Body of pancreas (tissue), 4 donors: ENCODE measurements at places on chromosomes 5 and 9. TPM values are rescaled to one million over a fixed set of nuclear protein-coding genes. Genes with fewer than 3 reads are reported as not detected.

The CDC25C gene
- total RNA-seq, result not detected

The DNAI1 gene
- 0.99 TPM for total RNA-seq

The GPR21 gene
- total RNA-seq, result not detected

The GPRIN1 gene
- 1.3 TPM for total RNA-seq

The F2RL2 gene
- total RNA-seq, result 0.78 TPM

The JAKMIP2 gene
- total RNA-seq, result 1.3 TPM

DNA sequence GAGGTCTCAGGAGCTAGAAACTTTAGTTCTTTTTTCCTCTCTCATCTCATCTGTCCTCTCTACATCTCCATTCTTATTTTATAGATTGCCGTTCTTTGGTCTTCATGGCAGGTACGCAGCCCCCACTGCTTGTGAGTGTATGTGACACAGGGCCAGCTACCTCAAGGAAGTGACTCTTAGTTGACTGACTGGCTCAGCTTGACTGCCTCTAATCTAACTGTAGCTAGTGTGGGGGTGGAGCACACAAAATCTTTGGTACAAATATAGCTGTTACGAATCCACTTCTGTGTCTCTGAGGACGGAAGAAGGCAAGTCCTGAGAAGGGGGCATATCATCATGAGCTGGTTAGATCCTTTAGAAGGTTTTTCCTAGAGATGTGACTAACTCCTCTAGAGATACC is 19.8 kb upstream of the SPTAN1 start:
- H3K27me3 ChIP-seq, result no peaks in the 10 kb centered on the region
- H3K4me1 ChIP-seq, result no peaks in the 10 kb centered on the region
- no peak for DNase-seq
- no peaks in the 10 kb centered on the region for H3K36me3 ChIP-seq
- no peak overlapping the region for H3K27ac ChIP-seq

DNA sequence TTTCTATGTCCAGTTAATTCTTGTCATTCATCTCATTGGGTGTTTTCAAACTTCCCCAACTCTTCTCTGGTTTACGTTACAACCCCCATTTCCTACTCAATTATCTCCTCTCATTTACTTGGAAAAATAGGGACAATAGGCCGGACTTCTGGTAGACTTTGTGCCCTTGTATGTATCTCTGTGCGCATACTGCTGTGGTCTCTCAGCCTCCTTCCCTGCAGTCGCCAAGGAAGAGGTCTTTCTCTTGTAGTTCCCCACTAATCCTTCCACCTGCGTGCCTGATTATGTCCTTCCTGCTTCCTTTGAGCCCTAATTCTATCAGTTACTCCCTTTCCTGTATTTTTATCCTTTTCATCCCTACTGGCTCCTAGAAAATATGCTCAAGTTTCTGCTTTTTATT is 176.3 kb downstream of the GDNF start:
- no peaks in the 10 kb centered on the region for H3K27me3 ChIP-seq
- DNase-seq, result no peak
- no peak overlapping the region for H3K4me3 ChIP-seq
- no peaks in the 10 kb centered on the region for H3K36me3 ChIP-seq
- H3K4me1 ChIP-seq, result peaks cover 22% of the 10 kb centered on the region

DNA sequence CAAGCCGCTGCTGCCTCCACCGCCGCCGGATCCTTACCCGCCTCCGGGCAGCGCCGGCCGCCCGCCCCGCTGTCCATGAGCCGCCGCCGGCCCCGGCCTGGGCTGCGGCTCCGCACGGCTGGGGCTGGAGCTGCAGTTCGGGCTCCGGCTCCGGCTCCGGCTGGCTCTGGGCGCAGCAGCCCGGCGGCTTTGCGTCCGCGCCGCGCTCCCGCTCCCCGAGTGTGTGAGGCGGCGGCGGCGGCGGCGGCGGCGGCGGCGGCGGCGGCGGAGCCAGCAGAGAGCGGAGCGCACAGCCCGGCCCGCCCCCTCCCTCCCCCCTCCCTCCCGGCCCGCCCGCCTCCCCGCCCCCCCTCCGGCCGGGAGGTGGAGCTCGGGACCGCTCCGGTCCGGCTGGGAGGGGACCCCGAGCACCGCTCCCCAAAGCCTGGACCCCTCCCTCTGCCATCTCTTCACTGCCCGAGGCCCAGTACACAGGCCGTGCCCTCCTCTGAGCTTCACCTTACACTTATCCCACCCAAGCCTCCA is at the start of gene PCDH1:
TSS of gene PCDH1 (minus strand) at position 225 of the 525 bp plus-strand sequence. CDS start at position 77, 148 bp downstream.
- DNase-seq, result peak; percentile 50
- peak within 1 kb of the TSS; percentile 76 for H3K27ac ChIP-seq
- H3K4me1 ChIP-seq, result peaks cover 60% of the 10 kb centered on the region
- H3K36me3 ChIP-seq, result no peaks in the 10 kb centered on the region
- peak within 1 kb of the TSS; percentile 37 for H3K4me3 ChIP-seq
- no peaks in the 10 kb centered on the region for H3K27me3 ChIP-seq

- no peak overlapping the region for H3K27ac ChIP-seq
- H3K4me3 ChIP-seq, result no peak overlapping the region
- H3K4me1 ChIP-seq, result peaks cover 6% of the 10 kb centered on the region
- H3K27me3 ChIP-seq, result no peaks in the 10 kb centered on the region
- no peaks in the 10 kb centered on the region for H3K36me3 ChIP-seq
- DNase-seq, result no peak
These were observed 577.2 kb upstream of the ZNF608 start for GRCh38 chr5:125323613-125324012.

DNA sequence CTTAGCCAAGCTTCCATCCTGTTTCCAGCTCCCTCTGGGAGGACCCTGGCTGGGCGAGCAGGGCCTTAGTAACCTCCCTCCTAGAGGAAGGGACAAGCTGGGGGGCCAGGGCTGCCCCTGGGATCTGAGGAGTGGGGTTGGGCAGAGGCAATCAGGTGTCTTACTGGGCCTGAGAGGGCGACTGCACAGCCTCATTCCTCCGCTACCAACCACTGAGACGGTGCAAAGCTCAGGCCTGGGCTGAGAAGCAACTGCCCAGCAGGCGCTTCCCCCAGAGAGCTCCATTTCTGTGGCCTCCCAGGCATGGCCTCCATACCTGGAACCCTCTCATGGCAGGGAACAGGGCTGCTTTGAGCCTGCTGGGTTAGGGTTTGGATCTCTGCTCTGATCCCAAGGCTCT is 18.8 kb upstream of the GFPT2 start:
- no peak overlapping the region for H3K27ac ChIP-seq
- H3K4me3 ChIP-seq, result no peak overlapping the region
- H3K4me1 ChIP-seq, result no peaks in the 10 kb centered on the region
- H3K36me3 ChIP-seq, result no peaks in the 10 kb centered on the region
- DNase-seq, result no peak

- H3K27me3 ChIP-seq, result no peaks in the 10 kb centered on the region
- no peak overlapping the region for H3K27ac ChIP-seq
- no peak overlapping the region for H3K4me3 ChIP-seq
- H3K36me3 ChIP-seq, result no peaks in the 10 kb centered on the region
These were observed 326.5 kb downstream of the CAAP1 start for GRCh38 chr9:26566141-26566540.

GRCh38 chr9:83410701-83411100 is 127.5 kb downstream of the FRMD3 start:
- H3K27me3 ChIP-seq, result no peaks in the 10 kb centered on the region
- no peak for DNase-seq
- H3K4me3 ChIP-seq, result no peak overlapping the region
- no peaks in the 10 kb centered on the region for H3K36me3 ChIP-seq
- no peak overlapping the region for H3K27ac ChIP-seq
